PC-9 (cell line): ENCODE measurements at places on chromosomes 2 and 18. TPM values are rescaled to one million over a fixed set of nuclear protein-coding genes. Genes with fewer than 3 reads are reported as not detected.

CD207 gene
- total RNA-seq, result not detected in 2 replicates

MARCO gene
- total RNA-seq, result not detected in 2 replicates

ABCG8 gene
- total RNA-seq, result not detected in 2 replicates

IL1R1 gene
- total RNA-seq, result 5.0 and 6.5 TPM in 2 replicates

RAX gene
- not detected in 2 replicates for total RNA-seq
